ENCODE measurements at places on chromosomes 7 and 10. TPM values are rescaled to one million over a fixed set of nuclear protein-coding genes. Genes with fewer than 3 reads are reported as not detected.

EMX2 gene
- not detected for polyA plus RNA-seq

HTR7 gene
- 1.0 TPM for polyA plus RNA-seq

PRKAR2B gene
- polyA plus RNA-seq = 6.5 TPM

NEUROD6 gene
- not detected for polyA plus RNA-seq

CALHM1 gene
- polyA plus RNA-seq = not detected

SUN3 gene
- polyA plus RNA-seq = not detected

SEMA3A gene
- polyA plus RNA-seq = 84.3 TPM

C10orf71 gene
- not detected for polyA plus RNA-seq

PNLIPRP2 gene
- not detected for polyA plus RNA-seq

POM121L12 gene
- not detected for polyA plus RNA-seq

CYP2C8 gene
- polyA plus RNA-seq = not detected

DCLRE1A gene
- polyA plus RNA-seq = 5.2 TPM

ATOH7 gene
- 0.08 TPM for polyA plus RNA-seq

AKR1C8 gene
- polyA plus RNA-seq = not detected

CCDC172 gene
- polyA plus RNA-seq = not detected

DNA sequence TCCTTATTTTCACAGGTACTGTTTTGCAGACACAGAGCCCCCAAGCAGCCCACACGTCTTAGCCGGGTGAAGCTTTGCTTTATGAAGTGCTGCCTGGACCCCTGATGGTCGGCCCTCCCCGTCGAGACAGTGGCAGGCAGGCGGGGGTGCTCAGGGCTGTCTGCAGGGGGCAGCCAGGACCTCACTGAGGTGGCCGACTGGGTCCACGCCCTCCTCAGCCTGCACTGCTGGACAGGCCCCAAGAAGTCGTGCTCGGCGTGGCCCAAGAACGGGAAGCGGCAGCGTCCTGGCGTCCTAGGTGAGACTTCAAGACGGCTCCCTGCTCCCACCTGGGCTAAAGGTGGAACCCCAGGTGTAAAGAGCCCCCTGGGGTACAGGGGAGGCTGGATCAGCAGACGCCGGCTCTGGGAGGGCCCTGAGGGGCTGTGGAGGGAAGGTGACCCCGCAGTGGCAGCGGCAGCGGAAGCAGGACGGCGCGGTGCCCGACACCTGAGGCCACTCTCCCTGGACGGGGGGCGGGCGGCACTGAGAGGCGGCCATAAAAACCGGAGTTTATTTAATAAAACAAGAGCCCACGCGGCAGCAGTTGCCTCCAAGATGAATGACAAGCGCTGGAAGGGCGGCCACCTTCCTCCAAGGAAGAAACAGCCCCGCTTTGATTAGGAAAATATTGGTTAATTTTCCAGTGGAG lies 179.4 kb downstream of the ELFN1 start:
- no peak for DNase-seq

DNA sequence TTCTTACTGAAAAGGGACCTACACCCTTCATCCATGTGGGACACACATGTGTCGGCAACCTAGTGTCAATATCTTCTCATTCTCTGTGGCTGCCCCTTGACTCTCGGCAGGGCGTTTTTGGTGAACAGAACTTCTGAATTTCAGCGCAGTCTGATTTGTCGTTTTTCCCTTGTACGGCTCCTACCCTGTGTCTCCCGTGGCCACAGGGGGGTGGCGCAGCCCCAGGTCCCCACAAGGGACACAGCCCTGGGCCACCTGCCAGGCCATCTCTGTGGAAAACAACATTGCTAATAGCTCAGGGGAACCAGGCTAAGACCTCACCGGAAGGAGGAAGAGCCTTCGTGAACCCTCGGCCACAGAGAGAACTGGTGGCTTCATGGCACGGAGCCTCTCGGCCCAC lies 53.1 kb upstream of the NKX6-2 start:
- no peak for DNase-seq

- DNase-seq = no peak
Observed at GRCh38 chr7:23207021-23207420, 25.2 kb downstream of the NUP42 start.

DNA sequence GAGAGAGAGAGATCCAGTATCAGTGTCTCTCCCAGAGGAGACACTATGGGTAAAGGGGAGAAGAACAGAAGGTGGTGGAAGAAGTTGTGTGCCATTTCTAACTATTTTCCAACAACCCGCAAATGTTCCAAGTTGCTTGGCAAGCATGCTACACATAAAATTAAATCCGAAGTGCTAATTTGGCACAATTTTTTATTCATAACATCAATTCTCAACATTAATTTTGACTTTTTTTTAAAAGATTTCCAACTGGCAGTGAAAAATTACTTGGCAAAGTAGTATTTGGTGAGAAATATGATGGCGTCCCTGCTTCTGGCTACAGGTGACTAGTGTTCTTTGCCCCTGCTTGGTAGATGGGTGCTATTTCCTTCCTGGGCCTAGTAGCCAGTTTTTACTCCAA lies 622.0 kb downstream of the SORCS1 start:
- no peak for DNase-seq

DNA sequence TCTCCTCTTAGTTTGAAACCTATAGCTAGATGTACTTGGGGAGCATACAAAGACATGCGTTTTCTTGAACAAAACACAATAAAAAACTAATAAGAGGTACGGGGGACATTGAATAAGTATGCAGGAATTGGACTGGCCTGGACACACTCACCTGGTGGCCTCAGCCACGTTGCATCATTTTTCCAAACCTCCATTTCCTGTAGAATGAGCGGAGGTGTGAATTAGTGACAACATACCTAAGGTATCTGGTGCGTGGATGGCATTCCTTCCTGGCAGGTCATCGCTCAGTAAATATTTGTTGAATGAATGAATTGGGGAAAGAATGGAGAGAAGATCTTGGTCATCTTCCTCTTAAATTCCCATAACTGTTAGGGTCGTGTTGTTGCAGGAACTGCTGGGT lies 103.2 kb upstream of the CTBP2 start:
- DNase-seq = no peak

DNA sequence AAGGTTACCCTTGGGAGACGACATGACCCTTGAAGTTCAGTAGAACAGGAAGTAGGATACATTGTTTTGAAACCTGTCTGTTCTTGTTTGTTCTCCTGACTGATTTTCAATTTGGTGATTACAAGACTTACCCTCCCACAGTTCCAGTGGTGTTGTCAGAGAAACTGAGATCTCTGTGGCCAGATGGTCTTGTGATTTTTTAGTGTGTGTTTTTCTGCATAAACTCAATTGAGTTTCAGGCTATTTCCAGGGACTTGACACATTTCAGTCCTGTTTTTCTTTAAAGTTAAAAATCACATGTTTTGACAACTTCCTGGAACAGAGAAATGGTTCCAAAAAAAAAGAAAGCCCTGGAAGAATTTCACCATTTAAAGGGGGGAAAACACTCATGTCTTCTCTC lies 22.3 kb downstream of the PIK3CG start:
- no peak for DNase-seq

- DNase-seq = no peak
Observed at GRCh38 chr10:42992957-42993390, 83.9 kb upstream of the RET start.

GRCh38 chr7:122448893-122449589 lies 144.5 kb upstream of the FEZF1 start:
- DNase-seq = no peak

DNA sequence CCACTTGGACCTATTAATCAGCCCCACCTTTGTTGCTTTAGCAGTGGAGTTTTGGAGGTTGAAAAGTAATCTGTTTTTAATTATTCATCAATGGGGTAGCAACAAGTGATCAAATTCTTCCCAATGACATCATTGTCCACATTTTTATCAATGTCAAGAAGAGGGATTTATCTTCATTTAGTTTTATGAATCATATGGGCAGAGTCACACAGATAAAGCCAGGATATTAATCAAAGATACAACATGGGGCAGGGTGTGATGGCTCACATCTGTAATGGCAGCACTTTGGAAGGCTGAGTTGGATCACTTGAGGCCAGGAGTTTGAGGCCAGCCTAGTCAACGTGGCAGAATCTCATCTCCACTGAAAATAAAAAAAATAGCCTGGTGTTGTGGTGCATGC lies 388.4 kb upstream of the POM121L12 start:
- no peak for DNase-seq

GRCh38 chr10:89097226-89097625 lies 106.6 kb downstream of the FAS start:
- DNase-seq = no peak

- no peak for DNase-seq
Observed at GRCh38 chr7:66758950-66759628, 18.6 kb downstream of the RABGEF1 start.

DNA sequence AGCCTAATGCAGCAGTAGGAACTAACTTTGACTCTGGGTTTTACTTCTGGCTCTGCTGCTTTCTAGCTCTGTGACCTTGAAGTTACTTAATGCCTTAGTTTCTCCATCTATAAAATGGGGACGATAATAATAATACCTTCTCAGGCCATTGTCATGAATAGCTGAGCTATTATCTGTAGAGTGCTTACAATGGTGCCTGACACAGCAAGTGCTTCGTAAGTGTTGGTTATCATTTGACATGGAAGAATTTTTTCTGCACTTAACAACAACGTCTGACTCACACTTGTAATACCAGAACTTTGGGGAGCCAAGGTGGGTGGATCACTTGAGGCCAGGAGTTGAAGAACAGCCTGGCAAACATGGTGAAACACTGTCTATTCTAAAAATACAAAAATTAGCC lies 140.5 kb downstream of the ARL4A start:
- peak; percentile 69 for DNase-seq

DNA sequence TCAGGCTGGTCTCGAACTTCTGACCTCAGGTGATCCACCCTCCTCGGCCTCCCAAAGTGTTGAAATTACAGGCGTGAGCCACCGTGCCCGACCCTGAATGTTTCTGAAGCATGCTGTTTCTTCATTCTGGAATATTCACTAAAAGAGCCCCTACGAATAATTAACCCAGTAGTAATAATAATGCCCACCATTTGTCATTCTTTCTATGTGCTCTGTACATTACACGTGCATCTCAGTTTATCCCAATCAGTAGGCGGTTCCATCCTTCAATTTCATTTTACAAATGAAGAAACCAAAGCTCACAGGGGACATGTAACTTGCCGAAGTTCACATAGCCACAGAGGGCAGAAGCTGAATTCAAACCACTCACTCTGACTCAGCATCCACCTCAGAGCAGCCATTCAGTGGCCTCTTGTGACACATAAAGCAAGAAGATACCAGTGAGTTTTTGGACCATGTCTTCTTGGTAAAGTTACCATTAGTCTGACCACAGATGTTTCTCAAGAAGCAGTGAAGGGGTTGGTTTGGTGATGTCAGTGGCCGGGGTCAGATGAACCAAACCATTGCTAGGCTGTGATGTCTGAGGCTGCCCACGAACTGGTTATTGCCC lies 71.9 kb upstream of the DUSP5 start:
- DNase-seq = peak; percentile 95

- DNase-seq = peak; percentile 39
Observed at GRCh38 chr10:23171232-23171876, 20.8 kb upstream of the PTF1A start.

GRCh38 chr10:49200854-49201253 lies 12.7 kb upstream of the TMEM273 start:
- no peak for DNase-seq

DNA sequence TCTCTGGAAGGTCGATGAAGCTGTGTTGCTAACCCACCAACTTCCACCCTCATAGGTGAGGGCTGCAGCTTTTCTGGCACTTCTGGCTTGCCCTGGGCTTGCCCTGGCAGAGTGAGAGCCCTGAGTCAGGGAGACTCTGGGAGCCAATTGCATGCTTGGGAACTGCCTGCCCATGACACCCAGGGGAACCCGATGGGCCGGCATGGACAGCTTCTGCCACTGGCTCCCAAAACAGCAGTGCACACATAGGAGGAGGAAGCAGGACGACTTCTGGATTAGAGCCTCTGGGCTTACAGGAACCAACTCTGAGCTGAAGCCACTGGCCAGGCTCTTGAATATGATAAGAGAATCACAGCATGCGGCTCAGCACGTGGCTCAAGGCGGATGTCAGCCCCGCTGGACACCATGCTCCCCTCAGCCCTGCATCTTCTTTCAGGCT lies 135.2 kb upstream of the UNC5B start:
- no peak for DNase-seq

DNA sequence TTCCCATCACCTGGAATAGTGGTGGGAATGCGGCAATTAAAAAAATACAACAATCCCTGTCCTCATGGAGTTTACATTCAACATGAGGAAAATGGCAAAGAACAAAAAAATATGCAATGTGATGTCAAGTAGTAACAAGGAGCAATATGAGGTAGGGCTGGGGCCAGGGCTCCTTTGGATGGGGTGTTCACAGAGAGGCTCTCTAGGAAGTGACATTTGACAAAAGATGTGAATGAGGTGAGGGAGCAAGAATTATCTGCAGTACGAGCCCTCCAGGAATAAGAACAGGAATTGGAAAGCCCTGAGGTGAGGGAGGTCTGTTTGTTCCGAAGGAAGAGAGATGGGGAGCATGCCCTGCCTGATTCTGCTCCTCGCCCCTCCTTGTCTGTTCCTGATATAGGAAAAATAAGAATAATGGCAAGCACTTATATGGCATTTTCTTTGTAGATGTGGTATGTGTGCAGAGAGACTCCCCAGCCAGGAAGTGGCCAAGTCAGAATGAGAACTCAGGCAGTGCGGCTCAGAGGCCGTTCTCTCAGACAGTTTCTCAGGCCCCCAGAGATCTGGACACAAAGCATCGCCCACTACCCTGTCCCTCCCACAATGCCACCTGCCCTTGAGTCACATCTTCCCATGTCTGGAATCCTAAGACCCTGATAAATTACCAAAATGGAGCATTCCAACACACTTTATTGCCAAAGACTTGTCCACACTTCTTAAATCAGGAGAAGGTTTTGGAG lies 105.6 kb downstream of the APBB1IP start:
- no peak for DNase-seq

DNA sequence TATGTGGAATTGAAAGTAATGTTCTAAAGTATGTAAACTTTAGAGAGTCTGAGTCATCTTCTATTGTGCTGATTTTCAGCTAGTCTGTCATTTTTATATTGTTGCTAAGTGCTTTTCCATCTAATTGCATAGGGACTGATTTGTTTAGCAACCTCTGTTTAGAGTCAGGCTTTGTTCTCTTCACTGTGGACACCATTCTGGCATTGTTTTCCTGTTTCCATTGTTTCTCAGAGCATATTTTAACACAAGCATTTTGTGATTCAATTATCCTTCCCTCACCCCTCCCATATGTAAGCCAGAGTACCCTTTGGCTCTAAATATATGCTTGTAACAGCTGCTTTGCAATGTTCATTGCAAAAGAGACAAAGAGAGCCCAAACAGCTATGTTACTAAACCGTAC lies 748.4 kb upstream of the PHF14 start:
- DNase-seq = peak; percentile 57

GRCh38 chr7:151744656-151745638 lies 132.0 kb downstream of the PRKAG2 start:
- DNase-seq = peak; percentile 95

DNA sequence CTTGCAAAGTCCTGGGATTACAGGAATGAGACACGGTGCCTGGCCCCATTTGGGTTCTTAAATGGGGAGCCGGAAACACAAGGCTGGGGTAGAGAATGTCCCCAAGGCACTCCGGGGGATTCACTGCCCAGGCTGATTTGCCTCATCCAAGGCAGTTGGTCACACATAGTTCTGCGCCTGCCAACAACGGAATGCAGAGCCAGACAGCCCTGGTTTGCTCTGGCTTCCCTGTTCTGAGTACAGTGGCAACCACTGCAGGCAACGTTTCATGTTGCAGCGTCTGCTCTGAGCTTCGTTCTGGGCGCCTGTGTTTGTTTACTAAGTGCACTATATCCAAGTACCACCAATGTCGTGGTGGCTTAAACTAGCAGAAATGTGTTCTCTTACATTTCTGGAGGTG lies 61.7 kb upstream of the C1QL3 start:
- no peak for DNase-seq

Data from fibroblast of lung (primary cell).